ENCODE measurements at places on chromosomes 12 and 14. TPM values are rescaled to one million over a fixed set of nuclear protein-coding genes. Genes with fewer than 3 reads are reported as not detected.

MYF6 gene
- not detected for total RNA-seq

ZNF891 gene
- total RNA-seq: 4.5 TPM

LMNTD1 gene
- total RNA-seq: not detected

KRT5 gene
- total RNA-seq: 0.60 TPM

DNA sequence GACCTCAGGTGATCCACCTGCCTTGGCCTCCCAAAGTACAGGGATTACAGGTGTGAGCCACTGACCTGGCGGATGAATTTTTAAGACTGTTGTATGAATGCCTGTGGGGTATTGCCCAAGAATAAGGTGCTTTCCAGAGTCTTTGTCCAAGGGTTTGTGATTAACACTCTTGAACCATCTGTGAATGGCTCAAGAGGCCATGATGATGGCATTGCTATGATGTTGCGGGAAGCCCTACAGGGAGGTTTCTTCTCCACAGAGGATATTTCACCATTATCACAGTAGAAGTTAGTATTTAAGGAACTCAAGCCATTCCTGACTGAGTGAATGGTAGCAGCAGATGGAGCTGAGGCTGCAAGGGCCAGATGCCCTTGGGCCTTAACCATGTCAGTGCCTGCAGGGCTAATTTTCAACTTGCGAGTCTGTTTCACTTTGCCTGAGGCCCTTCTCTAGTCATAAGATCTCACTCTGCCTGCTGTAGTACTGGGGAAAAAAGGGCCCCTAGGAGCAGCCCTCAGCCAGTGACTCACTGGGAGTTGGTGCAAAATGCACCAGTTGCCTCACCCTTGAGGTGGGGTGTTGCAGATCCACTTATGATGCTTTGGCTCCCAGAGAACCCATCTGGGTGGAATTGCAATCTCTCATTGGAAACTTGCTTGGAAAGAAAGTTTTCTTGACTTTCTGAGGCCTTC, 108.6 kb upstream of the FLRT2 start:
- H3K27ac ChIP-seq: no peak overlapping the region
- H3K36me3 ChIP-seq: no peaks in the 10 kb centered on the region
- H3K27me3 ChIP-seq: no peaks in the 10 kb centered on the region
- no peak overlapping the region for H3K4me3 ChIP-seq
- DNase-seq: no peak

GRCh38 chr14:28755198-28755815, 11.3 kb upstream of the FOXG1 start:
- peaks cover 44% of the 10 kb centered on the region for H3K27me3 ChIP-seq
- H3K4me3 ChIP-seq: no peak overlapping the region
- H3K27ac ChIP-seq: no peak overlapping the region
- H3K4me1 ChIP-seq: no peaks in the 10 kb centered on the region
- no peaks in the 10 kb centered on the region for H3K36me3 ChIP-seq

Measured in CD4-positive, alpha-beta T cell (primary cell).